Right ventricle myocardium inferior (tissue), 1 donor: ENCODE measurements at places on chromosomes 7 and 10.

DNA sequence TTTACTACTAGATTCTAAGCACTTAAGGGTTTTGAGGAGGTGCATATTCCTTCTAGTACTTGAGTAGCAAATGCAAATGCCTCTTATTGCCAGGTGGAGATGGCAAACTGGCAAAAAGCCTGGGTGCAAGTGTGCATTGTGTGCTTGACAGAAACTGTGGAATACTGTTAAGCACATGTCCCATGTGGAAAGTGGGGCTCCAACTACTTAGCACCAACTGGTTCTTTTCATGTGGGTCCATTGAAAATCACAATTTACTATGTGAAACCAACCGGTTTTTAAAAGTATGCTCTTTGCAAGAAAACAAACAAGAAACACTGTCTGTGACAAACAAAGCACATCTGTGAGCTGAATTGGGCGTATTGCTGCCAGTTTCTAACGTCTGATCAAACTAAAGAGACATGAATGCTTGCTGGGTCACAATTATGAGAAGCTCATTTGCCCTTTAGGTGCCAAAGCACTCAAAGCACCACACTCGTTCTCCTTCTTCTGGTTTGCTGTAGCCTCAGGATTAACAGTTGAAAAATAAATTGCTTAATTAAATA is 197.4 kb downstream of the SEMA3E start:
- no peak for DNase-seq

GRCh38 chr7:155993420-155994278 is 181.4 kb upstream of the SHH start:
- DNase-seq: no peak

GRCh38 chr7:92246360-92247101 is 757 bp downstream of the ANKIB1 start:
- DNase-seq: no peak

DNA sequence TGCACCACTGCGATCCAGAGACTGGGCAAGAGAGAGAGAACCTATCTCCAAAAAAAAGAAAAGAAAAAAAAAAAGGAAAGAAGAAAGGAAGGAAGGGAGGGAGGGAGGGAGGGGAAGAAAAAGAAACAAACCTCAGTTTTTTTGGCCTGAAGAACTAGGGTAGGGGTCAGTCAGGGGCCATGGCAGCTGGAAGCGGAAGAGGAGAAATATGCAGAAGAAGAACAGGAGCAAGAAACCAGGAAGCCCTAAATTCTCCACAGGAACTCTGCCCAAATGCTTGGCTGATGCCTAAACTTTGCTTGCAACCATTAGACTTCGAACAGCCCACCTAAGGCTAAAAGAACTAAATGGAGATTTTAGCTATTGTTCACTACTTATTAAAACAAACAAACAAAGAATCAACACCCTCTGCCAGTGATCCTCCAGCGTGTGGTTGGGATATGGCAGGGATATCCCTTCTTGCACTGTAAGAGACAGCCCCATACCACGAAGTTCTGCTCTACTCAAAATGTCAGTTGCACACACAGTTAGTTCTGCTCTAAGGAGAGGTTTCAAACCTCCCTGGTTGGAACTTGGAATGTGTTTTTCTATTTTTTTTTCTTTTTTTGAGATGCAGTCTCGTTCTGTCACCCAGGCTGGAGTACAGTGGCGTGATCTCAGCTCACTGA is 139.5 kb downstream of the FAM107B start:
- no peak for DNase-seq

GRCh38 chr7:106957766-106958165 is 86.7 kb upstream of the PRKAR2B start:
- DNase-seq: no peak

DNA sequence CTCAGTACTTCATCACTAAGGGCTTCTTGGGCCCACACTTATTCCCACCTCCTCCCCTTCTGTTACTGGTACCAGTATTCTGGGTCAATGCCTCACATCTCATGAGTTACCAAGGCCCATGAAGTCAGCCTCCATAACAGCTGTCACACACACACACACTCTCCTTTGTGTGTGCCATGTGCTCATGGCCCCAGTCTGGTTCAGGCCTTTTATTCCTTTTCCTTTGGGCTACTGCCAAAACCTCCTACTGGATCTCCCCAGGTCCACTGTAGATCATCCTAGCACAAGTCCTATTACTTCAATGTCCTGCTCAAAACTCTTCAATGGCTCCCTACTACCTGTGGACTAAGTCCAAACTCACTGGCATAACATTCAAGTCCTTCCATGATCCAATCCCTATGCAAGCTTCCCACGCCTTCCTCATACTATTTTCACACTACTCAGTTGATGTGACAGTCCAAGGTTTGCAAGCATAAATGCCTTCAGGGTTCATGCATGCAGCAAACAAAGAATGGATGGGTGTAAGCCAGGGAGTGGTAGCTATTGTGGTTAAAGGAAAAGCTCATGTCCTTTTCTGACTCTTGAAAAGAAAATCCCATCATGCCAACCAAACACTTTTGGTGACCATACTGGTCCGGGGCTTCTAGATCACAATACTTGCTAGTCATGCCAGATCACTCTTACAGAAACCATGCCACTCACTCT is 68.1 kb downstream of the CCDC6 start:
- no peak for DNase-seq

DNA sequence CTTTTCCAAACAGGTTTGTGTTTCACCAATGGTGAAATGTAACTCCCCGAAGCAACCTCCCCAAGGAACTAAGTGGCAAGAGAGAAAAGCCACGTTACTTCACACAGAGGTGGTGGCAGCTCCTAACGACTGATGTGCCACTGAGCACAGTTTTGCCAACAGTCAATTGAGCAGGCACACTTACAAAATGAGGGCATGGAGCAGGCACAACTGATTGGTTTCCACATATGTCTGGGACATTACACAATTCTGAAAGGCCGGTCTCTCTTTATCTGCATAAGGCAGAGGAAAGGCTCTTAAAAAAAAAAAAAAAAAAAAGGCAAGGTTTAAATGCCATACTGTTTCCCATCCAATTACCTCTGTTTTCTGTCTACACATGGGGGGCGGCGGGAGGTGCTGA is 86.7 kb downstream of the GFRA1 start:
- no peak for DNase-seq

DNA sequence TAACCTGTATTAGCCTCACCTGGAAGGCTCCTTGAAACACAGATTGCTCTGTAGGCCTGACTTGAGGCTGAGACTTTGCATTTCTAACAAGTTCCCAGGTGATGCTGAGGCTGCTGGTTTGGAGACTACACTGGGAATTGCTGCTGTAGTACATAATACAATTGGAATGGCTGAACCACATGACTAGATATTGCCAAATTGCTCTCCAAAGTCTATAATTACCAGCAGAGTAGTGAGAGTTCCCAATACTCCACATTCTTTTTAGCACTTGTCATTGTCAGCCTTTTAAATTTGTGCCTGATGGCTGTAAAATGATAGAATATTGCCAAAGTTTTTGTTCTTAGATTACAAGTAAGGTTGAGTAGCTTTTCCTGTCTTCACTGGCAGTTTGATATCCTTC is 39.9 kb downstream of the PLEKHA8 start:
- no peak for DNase-seq

- no peak for DNase-seq
Observed at GRCh38 chr10:103058034-103058433, 135.0 kb downstream of the NT5C2 start.

- no peak for DNase-seq
Observed at GRCh38 chr7:14888962-14889361, 13.6 kb downstream of the DGKB start.

DNA sequence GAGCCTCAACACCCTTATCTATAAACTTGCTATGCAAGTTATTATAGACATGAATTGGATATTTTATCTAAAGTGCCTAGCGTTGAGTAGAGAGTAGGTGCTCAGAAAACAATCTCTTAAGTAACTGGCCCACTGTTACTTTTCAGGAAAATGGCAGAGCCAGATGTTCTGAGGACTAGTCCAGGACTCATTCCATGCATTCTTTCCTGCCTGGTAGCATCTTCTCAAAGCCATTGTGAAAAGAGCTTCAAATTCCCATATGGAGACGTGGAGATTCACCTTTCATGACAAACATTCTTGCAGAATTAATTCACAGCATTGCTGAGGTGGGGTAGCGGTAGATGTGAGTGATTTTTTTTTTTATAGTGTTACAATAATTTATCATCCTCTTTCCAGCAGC is 35.9 kb upstream of the ITPRID1 start:
- no peak for DNase-seq
